ENCODE measurements at places on chromosomes 5 and 9. TPM values are rescaled to one million over a fixed set of nuclear protein-coding genes. Genes with fewer than 3 reads are reported as not detected.

The GABRA1 gene
- not detected for total RNA-seq

The ALDH1A1 gene
- total RNA-seq = not detected

The SLC34A3 gene
- total RNA-seq = not detected

The ADGRD2 gene
- total RNA-seq = not detected

- peak; percentile 69 for DNase-seq
- no peak overlapping the region for H3K4me3 ChIP-seq
- H3K27me3 ChIP-seq = no peaks in the 10 kb centered on the region
- peaks cover 20% of the 10 kb centered on the region for H3K36me3 ChIP-seq
- H3K4me1 ChIP-seq = peaks cover 34% of the 10 kb centered on the region
Observed at GRCh38 chr9:95167998-95168397, 149.5 kb downstream of the FANCC start.

- H3K27me3 ChIP-seq = peaks cover 8% of the 10 kb centered on the region
- no peak overlapping the region for H3K4me3 ChIP-seq
- no peaks in the 10 kb centered on the region for H3K4me1 ChIP-seq
- H3K27ac ChIP-seq = no peak overlapping the region
Observed at GRCh38 chr9:136596630-136597031, 50.8 kb upstream of the NOTCH1 start.

DNA sequence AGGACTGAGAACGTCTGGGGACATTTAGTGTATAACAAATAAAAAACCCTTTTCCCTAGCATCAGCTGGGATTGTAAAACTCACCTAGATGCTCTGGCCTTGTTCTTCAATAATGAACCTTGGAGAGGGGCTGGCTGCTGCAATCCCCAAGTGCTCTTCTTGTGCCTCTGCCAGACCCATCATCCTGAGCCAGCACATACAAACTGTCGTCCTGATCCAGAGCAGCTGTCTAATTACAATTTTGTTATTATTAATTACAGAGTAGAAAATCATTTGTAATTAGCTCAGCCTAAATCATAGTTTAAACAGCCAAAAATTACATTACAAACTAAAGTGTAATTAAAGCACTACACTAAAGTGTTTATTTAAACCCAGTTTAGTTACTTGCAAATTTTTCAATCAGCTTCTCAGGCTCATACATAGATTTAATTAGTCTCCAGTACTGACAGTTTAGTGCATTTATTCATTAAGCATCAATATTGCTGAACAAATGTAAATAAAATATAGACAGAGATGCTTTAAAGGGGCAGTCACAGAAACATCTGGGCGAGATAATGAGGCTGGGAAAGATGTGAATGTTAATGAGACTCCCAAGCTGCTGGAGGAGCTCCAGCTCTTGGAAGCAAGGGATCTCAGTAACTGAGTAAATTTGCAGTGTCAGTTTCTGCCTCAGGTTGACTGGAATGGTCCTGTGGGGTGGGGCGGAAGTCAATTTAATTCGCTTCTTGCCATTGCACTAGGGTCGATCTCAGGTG lies 632.3 kb upstream of the TLE4 start:
- no peak for DNase-seq
- no peak overlapping the region for H3K4me3 ChIP-seq
- no peaks in the 10 kb centered on the region for H3K4me1 ChIP-seq

DNA sequence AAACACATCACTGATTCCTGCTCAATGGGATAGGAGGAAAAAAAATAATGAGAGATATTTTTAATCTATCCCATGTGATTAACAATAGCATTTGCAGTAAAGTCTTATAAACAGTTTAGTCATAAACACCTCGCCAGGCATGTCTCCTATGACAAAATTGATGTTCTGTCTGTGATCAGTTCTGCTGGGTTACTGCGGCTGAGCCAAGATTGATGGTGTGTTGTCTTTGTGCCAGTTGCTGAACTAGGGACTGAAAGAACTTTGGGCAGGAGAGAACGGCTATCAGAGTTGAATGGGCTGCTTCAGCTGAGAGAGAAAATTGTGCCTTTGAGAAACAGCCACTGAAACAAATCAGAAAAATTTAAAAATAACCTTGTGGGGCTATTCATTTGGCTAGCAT lies 37.3 kb upstream of the MAMDC2 start:
- no peak overlapping the region for H3K4me3 ChIP-seq
- no peaks in the 10 kb centered on the region for H3K36me3 ChIP-seq
- no peak overlapping the region for H3K27ac ChIP-seq
- DNase-seq = no peak
- no peaks in the 10 kb centered on the region for H3K4me1 ChIP-seq

Data from activated CD4-positive, alpha-beta memory T cell treated with anti-CD3 and anti-CD28 coated beads, Interleukin-2, amount 10 ng/mL, durations not matched to agents 7 days and 5 days (primary cell).